Stimulated activated CD4-positive, alpha-beta T cell treated with anti-CD3 and anti-CD28 coated beads, Interleukin-1b, Interleukin-23, amount 100 ng/mL, for 24 hours (primary cell): ENCODE measurements at places on chromosomes 16 and 17.

DNA sequence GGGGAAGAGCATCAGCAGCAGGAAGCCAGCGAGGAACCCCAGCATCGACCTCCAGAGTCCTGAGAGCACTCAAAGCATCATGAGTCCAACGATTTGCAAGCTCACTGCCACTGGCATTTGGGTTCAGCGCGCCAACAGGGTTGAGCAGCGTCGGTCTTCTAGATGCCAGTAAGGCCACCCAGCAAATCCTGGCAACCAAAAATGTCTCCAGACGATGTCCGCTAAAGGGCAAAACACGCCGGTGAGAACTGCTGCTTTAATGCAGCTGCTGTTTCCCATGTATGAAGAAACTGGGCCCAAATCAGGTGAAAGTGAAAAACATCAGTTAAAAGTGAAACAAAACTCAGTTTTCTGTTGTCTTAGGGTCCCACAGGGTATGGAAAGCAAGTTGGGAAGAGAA, 70.2 kb downstream of the ANKRD11 start:
- no peak for DNase-seq

- DNase-seq = no peak
These were observed 17.9 kb upstream of the HEXD start for GRCh38 chr17:82400206-82400605.

- DNase-seq = no peak
These were observed 6.9 kb downstream of the KDM6B start for GRCh38 chr17:7840875-7841274.

DNA sequence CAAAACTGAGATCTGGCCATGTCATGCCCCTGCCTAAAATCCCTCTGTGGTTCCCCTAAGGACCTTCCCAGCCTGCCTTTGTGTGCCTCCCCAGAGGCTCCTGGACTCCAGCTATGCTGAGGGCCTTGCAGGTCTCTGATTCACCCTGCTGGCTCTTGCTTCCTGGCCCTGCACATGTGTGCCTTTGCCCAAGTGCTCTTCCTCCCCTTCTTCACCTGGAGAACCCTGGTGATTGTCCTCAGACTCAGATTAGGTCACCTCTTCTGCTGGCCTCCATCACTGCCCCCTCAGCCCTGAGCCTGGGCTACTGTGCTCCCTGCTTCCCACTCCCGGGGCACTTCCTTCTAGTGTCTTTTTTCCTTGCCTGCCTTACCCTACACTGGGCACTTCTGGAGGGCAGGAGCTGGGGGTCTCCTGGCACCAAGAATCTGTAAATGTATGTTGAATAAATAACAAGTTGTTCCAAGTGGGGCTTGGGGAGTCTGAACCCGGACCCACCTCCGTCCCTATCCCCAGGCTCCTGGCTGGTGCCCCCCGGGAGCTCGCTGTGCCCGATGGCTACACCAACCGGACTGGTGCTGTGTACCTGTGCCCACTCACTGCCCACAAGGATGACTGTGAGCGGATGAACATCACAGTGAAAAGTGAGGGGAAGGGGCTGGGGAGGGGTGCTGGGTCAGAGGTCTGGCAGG, 7.8 kb downstream of the ITGA3 start:
- no peak for DNase-seq

DNA sequence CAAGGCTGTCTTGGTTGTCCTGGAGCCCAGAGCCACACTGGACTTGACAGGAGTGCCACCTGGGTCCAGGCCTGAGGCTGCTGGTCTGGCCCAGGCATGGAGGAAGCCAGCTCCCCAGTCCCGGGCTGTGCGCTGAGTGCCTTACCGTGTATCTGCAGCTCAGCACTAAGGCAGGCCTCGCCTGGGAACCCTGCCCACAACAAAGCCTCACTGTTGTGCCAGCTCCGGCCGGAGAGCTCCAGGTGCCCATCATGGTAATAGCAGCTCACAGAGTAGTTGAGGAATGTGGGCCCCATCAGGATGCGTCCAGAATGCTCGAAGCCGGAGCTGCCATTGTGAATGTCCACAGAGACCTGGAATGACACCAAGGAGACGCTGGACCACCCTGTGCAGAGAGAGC, 72.2 kb downstream of the RMI2 start:
- DNase-seq = no peak

- DNase-seq = no peak
These were observed 39.4 kb downstream of the TUBD1 start for GRCh38 chr17:59853168-59853918.

- DNase-seq = no peak
These were observed 7.8 kb upstream of the MC1R start for GRCh38 chr16:89910717-89911354.

- DNase-seq = no peak
These were observed 7.3 kb upstream of the WDR45B start for GRCh38 chr17:82655523-82655922.

DNA sequence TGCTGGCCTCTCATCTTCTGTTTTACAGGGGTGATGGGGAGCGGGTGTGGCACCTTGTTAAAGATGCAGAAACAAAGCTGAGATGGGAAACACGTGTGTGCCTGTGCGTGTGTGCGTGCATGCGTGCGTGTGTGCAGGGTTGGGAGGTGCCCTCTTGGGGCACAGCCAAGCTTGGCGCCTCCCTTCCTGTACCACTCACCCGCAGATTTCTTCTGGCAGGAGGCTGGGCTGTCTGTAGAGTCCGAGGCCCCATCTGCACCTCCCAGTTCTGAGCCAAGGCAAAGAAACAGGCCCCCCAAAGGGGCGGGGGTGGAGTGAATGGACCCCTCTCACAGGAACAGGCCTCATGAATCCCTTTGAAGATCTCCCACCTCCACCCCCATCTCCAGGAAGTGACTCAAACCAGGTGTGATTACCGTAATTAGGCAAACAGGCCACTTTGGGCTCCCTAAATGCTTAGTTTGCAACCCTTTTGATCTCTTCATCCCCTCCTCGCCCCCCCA, 20.9 kb downstream of the TNS4 start:
- peak; percentile 74 for DNase-seq

GRCh38 chr17:21209511-21210175, 4.3 kb downstream of the TMEM11 start:
- no peak for DNase-seq

- no peak for DNase-seq
These were observed 12.0 kb downstream of the VAC14 start for GRCh38 chr16:70788668-70789594.

DNA sequence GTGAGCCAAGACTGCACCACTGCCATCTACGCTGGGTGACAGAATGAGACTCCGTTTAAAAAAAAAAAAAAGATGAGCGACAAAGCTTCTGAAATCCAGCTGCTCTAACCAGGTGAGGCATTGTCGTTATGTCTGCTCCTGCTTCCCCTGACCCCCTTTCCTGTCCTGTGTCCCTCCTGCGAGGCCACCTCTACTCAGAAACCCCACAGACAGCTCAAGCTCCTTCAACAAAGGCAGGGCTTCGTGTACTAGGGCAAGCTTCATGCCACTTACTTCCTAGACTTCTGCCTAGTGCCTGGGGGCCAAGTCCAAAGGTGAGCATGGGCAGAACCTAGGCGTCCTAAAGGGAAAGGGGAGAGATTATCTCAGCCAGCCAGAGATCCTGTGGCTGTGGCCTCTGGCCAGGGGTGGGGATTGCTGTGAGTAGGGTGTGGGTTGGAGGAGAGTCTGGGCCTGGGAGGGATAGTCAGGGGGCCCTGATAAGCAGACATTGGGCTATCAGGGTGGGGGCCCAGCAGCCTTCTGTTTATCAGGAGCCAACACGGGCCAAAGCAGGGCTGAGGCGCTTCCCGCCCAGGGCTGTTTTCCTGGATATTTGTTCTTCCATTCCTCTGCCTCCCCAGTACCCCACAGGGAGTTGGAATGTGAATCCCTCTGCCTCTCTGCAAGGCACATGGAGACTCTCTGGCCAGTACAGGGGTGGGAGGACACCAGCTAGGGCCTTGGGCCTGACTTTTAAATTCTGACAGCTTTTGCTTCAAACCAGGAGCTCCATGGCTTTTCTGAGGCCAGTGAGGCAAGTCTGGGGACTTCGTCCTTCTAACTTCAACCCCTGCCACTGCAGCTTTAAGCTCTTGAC, 10.4 kb downstream of the ERAL1 start:
- no peak for DNase-seq

DNA sequence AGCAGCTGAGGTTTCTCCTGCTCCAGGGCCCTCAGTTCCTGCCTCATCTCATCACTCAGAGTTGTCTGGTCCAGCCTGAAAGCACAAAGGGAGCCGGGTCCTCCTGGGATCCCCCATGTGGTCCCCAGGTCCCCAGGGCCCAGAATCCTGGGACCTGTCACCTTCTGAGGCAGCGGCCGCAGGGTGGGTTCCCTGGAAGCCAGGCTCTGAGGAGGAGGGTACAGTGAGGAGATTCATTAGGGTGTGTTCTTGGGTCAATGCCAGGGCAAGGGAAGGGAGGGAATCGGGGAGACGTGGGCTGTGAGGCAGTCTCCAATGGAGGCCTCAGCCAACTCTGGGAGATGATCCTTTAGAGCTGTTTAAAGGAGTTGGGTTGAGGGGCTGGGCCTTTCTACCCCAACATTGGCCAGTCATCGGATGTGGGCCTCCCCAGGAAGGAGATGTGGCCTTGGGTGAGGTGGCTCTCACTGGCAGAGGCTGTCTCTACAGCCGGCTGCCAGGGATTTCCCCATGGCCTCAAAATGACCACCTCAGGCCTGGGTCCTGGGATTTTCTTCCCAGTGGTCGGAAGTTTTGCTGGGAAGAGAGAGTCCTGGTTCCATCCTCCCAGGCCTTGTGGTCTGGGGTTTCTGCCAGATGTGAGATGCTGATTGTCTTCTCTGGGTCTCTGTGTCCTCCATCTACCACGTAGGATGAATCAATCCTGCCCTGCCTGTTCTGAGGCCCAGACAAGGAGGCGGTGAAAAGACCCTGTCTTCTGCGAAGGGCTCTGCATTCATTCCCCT, 47.3 kb downstream of the NLRP1 start:
- no peak for DNase-seq

GRCh38 chr16:24972608-24973220, 42.5 kb downstream of the ARHGAP17 start:
- no peak for DNase-seq

DNA sequence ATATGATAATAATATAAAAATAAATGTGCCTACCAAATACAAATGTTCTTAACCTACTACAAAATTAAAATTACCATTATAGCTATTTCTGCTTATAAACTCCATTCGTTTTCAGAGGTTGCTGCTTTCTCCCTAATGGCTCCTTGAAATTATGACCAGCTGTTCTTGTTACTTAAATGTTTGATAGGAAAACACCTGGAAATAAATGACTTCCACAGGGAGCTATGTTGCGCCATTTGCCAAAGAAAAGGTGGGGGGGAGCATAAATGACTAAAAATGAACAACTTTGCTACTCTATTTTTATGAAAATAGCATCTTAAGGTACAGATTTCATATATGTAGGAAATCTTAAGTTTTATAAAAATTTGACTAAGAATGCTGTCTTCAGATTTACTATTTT, 157.5 kb upstream of the MON1B start:
- no peak for DNase-seq

- no peak for DNase-seq
These were observed 902 bp downstream of the KAT2A start for GRCh38 chr17:42120161-42120769.

DNA sequence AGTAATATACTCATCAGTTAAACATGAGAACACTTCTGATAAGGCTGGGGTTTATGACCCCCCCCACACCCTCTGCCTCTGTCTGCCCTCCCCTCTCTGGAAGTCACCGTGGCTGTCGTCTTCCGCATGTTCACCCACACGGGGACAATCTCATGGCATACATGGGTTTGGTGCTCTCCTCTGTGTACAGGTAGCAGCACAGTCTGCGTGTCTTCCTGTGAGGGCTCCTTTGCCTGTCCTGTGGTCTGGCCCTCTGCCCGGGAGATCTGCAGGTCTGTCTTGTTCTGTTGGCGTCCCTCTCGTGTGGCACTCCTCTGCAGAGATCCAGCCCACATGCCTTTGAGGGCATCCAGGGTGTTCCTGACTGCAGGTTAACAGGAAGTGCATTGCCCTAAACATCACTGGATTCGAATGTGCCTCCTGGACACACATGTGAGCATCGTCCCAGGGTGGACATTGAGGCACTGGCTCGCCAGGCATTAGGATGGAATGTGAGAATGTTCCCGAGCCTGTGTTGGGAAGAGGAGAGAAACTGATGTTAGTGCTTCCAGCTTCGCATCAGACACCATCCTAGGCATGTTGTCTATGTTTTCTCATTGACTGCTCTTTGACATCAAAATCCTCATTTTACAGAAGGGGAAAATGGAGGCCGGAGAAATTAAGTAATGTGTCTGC, 54.5 kb downstream of the NKD1 start:
- DNase-seq = no peak

DNA sequence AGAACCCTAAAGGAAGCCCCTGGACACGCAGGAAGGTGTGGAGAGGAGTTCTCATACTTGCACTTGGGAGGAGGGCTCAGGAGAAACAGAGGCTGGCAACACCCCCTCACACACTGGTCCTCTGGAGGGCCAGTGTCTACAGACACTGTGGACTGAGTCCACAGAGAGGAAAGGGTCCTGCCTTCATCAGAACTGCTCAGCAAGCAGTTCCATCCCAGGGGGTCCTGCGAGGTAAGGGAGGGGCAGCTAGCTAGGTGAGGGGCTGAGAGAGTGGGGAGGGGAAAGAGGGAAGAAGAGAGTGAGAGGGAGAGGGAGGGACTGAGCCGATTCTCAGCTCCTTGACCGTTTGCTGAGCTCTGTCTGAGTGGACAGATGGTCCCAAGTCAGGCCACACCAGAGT, 17.7 kb upstream of the MEOX1 start:
- DNase-seq = no peak

GRCh38 chr17:78883089-78883532, 19.9 kb downstream of the CEP295NL start:
- no peak for DNase-seq

GRCh38 chr17:67055811-67056745, 11.7 kb downstream of the CACNG1 start:
- no peak for DNase-seq

DNA sequence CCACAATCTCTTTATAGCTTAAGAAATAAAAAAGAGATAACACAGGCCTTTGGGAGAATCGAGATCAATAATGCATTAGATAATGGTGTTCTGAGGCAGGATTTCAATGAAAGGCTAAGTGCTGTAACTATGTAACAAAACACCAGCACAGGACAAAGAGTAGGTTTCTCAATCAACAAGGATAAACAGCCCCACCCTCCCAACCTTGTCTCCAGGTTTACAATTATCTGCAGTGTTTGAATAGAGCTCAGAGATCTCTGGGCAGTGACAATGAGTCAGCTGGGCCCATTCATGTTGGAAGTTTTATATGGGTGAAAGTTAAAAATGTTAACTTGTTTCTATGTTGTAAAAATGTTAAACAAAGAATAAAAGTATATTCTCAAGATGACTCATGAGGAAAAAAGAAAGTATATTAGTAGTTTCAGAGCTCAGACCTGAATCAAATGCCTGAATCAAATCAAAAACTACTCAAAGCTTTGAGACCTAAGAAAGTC, 17.0 kb upstream of the KRT20 start:
- DNase-seq = no peak

DNA sequence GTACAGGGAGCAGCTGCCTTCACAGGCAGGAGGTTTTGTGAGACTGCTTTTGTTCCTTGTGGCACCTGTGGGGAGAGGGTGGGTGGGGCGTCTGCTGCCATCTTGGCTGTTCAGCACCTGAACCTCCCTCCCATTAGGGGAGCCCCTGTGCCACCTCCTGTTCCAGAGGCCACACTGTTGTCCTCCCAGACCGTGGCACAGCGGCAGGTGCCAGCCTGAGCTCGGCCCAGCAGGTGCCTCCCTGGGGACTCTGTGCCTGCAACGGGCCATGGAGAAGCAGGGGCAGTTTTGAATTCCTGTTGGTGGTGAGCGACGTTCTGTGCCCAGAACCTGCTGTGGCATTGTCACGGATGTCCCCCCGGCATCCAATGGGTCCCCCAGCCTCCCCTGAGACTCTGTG, 9.9 kb downstream of the LGALS3BP start:
- DNase-seq = no peak

- no peak for DNase-seq
These were observed 2.5 kb downstream of the VAT1L start for GRCh38 chr16:77790912-77791311.
